ENCODE measurements at places on chromosomes 2 and 18. TPM values are rescaled to one million over a fixed set of nuclear protein-coding genes. Genes with fewer than 3 reads are reported as not detected.

- DNase-seq = no peak
Observed at GRCh38 chr18:33579349-33580215, 1.6 kb downstream of the ASXL3 start.

- no peak for DNase-seq
Observed at GRCh38 chr2:149904352-149905175, 317.0 kb upstream of the MMADHC start.

GRCh38 chr18:65269375-65269774 lies 481.4 kb upstream of the CDH7 start:
- DNase-seq = no peak

DNA sequence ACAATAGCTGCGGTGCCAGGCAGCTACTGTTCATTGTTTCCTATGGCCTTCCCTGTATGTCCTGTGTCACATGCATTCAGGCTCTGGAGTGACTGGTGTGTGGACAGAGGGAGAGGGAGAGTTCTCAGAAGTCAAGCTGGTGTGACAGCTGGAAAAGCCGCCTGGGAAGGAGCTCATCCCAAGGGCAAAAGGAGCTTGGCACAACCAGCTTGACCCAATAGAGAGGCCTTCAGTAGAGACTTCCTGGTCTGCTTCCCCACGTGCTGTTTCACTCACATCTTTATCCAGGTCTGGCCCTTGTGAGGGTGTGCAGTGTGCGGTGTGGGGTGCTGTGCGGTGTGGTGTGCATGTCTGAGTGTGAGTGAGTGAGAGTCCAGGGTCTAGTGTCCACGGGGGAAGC lies 11.1 kb upstream of the NT5DC4 start:
- DNase-seq = no peak

CCDC150 gene
- total RNA-seq = 43.5 TPM

CCDC138 gene
- 7.7 TPM for total RNA-seq

CDH20 gene
- total RNA-seq = 0.10 TPM

Measured in natural killer cell treated with Interleukin-12 subunit alpha and Interleukin-12 subunit beta and Interleukin-15 and Interleukin-18, amount 100 ng/mL, for 72 hours (primary cell).